GM04504 (cell line): ENCODE measurements at places on chromosomes 2 and 18.

DNA sequence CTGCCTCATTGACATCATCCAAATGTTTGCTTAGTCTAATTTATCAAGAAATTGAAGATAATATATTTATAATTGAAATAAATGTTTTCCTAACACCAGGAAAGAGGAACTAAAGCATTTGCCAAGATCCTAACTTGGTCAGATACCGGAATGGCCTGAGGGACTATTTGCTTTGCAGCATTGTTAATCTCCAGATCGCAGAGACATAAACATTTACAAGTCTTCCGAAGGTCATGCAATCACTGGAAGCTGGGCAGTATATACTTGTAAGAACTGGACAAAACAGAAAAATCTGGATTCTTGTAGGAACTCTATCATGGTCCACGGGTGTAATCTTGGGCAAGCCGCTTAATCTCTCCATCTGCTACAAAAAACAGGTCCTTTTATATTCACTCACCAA, 42.2 kb downstream of the CYBRD1 start:
- DNase-seq = no peak

- no peak for DNase-seq
Measured at GRCh38 chr2:75108937-75109482, 90.3 kb downstream of the TACR1 start.

- peak; percentile 93 for DNase-seq
Measured at GRCh38 chr2:64866797-64867196, 122.4 kb upstream of the SLC1A4 start.

GRCh38 chr2:218570850-218571249, 2.2 kb downstream of the CNOT9 start:
- no peak for DNase-seq

GRCh38 chr2:205495819-205496218, 186.5 kb upstream of the NRP2 start:
- DNase-seq = no peak

- no peak for DNase-seq
Measured at GRCh38 chr18:26780520-26781325, 84.8 kb downstream of the AQP4 start.

DNA sequence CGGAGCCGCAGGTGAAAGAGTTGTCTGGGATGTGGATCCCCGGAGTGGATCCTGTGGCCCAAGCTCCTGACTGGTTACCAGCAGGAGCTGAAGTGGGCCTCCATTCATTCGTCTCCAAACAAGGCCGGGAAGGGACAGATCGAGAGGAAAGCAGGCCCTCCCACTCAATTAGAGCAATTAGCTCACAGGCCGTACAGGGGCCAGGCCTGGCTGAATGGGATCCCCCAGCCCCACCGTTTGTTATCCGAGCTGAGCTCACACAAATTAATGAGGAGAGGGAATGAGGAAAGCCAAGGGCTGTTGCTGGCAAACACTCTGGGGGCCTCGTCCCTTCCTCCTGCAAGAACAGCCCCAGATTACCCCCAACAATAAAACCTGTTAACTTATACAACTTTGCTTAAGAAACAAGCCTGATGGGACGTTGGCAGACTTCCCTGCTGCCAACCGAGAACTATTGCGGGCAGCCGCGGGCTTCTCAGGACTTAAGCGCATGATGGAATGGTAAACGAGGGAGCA, 338.0 kb downstream of the BCL11A start:
- no peak for DNase-seq
